ENCODE measurements at places on chromosomes 6 and 20.
A peak's percentile ranks its signal among the peaks of the same experiment; 100 is the strongest.

- DNase-seq, result no peak
Observed at GRCh38 chr6:16318538-16318937, 80.2 kb downstream of the GMPR start.

GRCh38 chr6:18306977-18307376 lies 42.6 kb upstream of the DEK start:
- DNase-seq, result no peak

DNA sequence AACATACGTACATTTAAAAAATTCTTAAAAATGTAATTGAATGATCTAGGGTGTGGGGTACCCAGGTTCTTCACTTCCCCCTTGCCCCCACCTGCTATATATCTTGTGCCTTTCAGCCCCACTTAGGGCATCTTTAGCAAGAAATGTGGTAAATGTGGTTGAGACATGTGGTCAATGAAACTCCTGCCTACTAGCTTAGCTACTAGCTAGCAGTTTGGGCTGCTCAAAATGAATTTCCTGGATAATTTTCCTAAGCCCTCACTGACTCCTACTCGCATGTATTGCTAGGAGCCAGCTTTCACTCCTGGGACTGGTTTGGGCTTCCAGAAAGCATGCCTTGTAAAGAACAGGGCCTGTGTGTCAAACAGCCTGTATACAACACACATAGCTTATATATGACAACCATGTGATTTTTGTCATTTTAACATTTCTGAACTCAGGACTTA lies 257.3 kb downstream of the ATXN1 start:
- DNase-seq, result no peak

DNA sequence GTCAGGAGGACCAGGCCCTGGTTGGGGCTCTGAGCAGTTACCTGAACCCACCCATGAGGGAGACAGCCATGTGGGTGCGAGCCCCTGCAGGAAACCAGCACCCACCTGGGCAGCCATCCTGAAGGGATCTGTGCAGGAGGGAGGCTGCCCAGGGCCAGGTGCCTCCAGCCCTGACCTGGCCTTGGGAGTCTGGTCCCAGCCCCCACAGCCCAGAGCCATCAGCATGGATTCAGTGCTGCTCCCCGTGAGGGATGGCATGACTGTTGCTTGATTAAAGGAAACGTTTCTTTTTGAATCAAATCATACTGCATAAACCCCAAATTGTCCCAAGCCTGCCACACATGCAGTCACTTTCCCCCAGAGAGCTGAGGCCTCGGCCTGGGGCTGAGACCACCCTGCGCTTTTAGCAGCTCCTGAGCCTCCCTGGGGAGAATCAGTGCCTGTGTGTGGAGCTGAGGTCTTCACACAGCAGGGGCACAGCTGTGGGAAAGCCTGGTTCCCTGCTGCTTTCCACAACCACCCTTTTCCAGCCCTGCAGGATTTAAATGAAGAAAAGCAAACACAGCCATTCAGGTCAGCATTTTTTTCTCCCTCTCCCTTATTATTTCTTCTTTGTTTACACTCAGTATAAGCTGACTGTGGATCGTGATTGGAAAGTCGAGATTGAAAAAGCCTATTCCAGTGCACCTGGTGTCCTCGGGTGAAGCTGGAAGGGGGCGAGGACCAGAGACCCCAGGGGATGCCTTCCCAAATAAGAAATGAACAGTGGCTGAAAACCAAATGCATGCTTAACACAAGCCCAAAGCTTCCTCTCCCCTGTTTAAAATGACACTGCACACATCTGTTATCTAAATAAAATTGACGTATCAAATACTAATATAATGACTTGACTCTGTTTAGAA lies 283.9 kb downstream of the SMOC2 start:
- DNase-seq, result no peak

DNA sequence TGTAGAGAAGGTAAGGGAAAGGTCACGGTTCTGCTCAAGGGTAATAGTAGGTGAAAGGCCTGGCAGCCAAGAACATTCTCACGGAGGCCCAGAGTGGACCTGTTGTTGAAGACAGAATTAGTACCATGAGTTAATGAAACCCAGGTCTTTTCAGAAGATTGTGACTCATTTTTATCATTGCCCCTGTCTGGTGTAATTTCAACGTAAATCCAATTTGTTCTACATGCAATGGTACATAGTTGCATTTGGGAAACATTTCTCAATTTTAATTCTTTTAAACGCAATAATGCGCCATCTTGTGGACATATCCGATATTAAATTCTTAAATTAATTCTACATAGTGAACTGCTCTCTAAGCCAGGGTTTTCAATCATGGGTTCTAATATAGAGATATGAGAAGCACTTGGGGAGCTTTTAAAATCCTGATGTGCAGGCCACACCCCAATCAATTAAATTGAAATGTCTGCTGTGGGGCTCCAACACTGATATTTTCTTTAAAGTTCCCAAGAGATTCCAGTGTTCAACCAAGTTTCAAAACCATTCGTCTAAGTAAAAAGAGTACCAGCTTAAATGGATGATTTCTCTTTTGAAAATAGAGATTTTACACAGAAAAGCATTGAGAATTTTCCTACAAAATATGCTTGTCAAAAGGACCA lies 257.4 kb downstream of the PLCB1 start:
- DNase-seq, result no peak

DNA sequence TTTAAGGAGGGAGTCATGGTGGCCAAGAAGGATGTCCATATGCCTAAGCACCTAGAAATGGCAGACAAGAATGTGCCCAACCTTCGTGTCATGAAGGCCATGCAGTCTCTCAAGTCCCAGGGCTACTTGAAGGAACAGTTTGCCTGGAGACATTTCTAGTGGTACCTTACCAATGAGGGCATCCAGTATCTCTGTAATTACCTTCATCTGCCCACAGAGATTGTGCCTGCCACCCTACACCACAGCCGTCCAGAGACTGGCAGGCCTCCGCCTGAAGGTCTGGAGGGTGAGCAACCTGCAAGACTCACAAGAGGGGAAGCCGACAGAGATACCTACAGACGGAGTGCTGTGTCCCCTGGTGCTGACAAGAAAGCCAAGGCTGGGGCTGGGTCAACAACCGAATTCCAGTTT lies 115.0 kb downstream of the HFE start:
- no peak for DNase-seq

DNA sequence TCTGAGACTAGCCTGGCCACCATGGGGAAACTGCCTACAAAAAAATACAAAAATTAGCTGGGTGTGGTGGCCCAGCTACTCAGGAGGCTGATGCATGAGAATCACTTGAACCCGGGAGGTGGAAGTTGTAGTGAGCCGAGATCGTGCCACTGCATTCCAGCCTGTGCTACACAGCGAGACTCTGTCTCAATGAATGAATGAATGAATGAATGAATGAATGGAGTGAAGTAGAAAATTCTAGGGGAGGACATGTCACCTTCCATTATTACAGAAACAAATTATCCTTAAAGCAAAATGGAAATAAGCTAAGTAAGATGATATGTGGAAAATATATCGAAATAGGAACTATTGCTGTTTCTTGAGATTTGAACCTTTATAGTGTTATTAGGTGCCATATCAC lies 2.9 kb upstream of the PNISR start:
- no peak for DNase-seq

- DNase-seq, result no peak
Observed at GRCh38 chr20:36802326-36803222, 29.0 kb upstream of the DSN1 start.

DNA sequence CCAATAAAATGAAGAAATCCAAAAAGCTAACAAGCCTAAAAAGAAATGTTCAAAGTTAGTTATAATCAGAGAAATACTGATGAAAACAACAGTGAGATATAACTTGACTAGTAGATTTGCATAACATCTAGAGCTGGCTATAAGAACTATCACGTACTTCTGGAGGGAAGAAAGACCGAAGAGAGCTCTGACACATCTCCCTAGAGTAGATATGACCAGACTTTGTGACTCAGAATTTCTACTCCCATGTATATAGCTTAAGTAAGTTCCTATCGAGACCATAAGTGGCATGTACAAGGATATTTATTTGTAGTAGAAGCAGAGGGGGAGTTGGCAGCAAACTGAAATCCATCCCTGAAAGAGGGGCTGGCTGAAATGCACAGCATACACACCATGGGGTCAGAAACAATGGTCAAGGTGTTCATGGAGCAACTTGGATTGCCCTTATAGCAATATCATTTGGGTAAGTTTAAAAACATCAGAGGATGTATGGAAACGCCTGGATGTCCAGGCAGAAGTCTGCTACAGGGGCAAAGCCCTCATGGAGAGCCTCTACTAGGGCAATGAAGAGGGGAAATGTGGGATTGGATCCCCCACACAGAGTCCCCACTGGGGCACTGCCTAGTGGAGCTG lies 25.6 kb upstream of the IL17A start:
- DNase-seq, result no peak

DNA sequence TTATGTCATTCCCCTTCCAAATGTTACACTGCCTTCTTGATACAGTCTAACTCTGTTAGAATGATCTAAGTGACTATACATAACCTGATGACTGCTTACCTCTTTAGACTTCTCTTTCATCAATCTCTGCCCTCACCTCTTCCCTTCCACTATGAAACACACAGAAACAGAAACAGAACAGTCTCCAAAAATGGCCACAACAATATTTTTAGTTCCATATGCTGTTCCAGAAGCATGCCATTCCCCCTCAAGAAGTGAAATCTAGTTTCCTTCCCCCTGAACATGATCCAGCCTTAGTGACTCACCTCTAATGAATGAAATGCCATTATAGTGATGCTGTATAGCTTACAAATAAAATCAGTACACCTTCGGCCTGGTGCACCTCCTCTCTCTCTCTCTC lies 229.3 kb upstream of the TENT5A start:
- no peak for DNase-seq

DNA sequence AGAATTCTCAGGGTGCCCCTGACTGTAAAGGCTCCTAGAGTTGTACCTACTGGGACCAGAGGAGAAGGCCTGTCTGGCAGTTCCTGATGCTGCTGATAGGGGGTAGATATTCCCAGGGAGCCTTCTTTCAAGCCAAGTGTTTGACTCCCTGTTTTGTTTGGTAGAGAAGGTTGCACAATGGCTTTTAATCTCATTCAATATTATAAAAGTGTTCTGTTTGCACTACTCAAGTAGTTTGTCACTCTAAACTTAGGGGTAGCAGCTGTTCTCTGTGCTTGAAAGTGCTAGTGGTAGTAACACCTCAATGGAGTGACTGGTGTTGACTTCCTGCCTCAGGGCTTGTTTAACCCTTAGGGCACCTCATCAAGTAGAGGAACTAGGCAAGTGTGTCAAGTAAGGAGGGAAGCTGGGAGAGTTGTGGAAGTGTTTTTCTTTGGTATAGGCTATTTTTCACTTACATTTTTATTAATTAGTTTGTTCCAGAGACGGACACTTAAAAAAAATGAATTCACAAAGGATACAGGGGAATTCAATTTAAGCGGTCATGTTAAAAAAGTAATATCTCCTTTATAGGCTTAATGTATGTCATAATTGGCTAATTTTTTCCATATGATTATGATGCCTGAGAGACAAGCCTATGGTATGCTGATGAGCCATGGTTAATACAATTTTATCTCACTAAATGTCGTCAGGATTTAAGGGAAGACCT lies 38.1 kb downstream of the BICRAL start:
- no peak for DNase-seq

- DNase-seq, result no peak
Observed at GRCh38 chr6:32332433-32332832, 39.3 kb downstream of the TSBP1 start.

DNA sequence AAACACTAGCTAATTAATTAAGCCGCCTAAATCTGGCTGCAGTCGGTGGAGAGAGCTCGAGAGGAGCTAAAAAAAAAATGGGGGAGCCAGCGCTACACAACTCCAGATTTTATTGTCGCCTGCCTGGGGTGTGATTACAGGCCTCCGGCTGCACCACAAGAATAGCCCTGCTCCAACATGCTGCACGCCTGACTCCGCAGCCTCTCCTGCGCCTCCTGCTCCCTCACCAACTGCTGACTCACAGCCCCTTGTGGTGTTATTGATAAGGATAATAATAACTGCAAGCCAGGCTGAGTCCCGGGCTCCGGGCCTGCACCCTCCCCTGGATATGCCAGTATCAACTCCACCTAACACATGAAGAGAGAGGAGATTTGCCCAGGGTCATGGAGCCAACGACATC lies 16.8 kb downstream of the SIRPA start:
- DNase-seq, result no peak

DNA sequence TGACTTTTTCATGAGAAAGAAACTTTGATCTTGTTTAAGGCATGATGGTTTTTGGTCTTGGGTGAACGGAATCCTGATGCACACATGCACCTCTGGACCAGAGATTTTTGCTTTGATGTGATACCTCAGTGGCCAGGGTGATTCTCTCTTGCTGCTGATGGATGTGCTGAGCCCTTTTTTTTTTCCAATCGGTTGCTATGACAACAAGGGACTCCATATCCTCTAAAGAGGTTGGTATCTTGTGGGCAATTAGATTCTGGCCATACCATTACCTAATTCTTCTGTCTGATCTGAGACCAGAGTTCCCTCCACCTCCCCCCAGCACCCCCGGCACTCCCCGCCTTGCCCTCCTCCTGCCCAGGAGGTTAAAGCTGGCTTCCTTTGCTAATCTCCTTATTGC lies 24.9 kb downstream of the PDYN start:
- DNase-seq, result no peak

- no peak for DNase-seq
Observed at GRCh38 chr6:46023216-46023915, 7.7 kb upstream of the CLIC5 start.

GRCh38 chr6:4717124-4717523 lies 59.1 kb upstream of the CDYL start:
- no peak for DNase-seq

- peak; percentile 42 for DNase-seq
Observed at GRCh38 chr20:23350904-23351838, 580 bp downstream of the NXT1 start.

DNA sequence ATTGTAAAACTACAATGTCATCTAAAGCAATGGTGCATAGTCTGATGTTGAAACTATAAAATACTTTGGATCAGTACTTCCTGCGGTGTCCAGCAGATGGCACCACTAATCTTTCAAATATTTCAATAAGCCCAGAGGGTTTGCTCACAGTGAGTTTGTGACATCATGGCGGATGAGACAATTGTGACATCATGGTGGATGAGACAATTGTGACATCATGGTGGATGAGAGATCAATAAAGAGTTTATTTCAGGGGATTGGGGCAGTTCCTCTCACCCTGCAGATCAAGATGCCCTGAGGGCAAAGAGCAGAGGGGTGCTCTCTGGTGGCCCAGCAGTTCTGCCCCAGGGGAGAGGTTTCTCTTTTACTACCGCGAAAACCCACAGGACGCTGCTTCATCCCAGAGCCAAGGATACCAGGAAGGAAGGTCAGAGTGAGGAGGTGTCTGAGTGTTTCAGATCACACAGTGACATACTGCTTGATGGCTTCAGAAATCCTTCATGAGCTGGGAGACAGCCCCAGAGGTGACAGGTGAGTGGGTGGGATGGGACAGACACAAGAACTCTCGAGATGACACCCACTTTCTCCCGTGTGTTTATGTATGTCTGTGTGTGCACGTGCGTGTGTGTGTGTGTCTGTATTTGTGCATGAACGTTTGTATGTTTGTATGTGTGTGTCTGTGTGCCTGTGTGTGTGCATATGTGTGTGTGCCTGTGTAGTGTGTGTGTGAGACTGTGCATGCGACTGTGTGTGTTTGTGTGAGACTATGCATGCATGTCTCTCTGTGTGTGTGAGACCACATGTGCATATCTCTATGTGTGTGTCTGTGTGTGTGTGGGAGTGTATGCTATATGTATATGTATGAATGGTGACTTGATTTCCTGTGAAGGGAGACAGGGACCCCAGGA lies 7.3 kb upstream of the ULBP2 start:
- peak; percentile 21 for DNase-seq

All from stimulated activated CD8-positive, alpha-beta memory T cell treated with anti-CD3 and anti-CD28 coated beads, Interleukin-12 subunit alpha, Interleukin-12 subunit beta, amount 100 ng/mL, for 4 hours (primary cell).